NCI-H446 treated with DMSO at 0.1 percent for 48 hours (cell line): ENCODE measurements at places on chromosomes 3 and 15.

DNA sequence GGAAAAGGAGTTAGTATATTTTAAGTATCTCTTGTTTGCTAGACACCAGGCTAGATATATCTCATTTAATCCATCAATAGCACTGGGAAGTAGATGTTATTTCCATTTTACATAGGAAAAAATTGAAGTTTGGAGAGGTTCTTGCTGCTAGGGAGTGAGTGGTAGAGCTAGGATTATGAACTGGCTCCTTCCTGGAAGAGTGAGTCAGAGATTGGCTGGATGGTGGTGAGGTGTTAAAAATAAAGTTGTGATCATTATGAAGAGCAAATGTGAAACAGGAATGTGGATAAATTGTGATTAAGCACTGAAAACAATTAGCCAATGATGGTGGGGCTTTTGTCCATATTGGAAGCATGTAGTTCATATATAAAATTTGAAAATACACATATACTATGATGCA lies 234.2 kb downstream of the WNT5A start:
- no peak for DNase-seq

GRCh38 chr3:197171481-197172067 lies 126.8 kb downstream of the DLG1 start:
- DNase-seq: no peak

GRCh38 chr15:44736181-44736765 lies at the start of gene TRIM69:
TSS of gene TRIM69 (plus strand) at chr15:44736528. CDS start at chr15:44736705, 177 bp downstream.
- no peak for DNase-seq

- DNase-seq: no peak
Observed at GRCh38 chr3:38453913-38454177, 155 bp downstream of the ACVR2B start.

GRCh38 chr15:96107916-96108315 lies 222.6 kb upstream of the NR2F2 start:
- DNase-seq: no peak
